Stimulated activated CD4-positive, alpha-beta T cell treated with anti-CD3 and anti-CD28 coated beads, Interleukin-4, amount 100 ng/mL, for 24 hours (primary cell): ENCODE measurements at places on chromosomes 2 and 18.

GRCh38 chr2:141534666-141535362 lies 596.0 kb downstream of the LRP1B start:
- DNase-seq = no peak

DNA sequence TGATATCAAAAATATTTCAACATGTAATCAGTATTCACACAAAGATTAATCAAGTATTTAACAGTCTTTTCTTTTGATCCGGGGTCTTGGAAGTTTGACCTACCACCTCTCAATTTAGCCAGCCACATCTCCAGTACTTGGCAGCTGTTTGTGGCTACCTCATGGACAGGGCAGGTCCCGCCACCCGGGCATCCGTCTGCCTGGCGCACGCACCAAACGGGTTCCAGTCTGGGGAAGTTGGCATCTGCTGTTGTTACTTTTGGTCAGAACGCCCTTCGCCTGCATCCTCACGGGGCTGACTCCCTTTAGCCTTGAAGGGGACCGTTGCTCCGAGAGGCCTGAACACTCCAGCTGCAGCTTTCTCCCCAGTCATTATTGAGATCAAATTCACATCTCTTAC lies 81.7 kb downstream of the NEDD4L start:
- no peak for DNase-seq

- no peak for DNase-seq
Observed at GRCh38 chr18:70429847-70430500, 141.1 kb downstream of the SOCS6 start.

DNA sequence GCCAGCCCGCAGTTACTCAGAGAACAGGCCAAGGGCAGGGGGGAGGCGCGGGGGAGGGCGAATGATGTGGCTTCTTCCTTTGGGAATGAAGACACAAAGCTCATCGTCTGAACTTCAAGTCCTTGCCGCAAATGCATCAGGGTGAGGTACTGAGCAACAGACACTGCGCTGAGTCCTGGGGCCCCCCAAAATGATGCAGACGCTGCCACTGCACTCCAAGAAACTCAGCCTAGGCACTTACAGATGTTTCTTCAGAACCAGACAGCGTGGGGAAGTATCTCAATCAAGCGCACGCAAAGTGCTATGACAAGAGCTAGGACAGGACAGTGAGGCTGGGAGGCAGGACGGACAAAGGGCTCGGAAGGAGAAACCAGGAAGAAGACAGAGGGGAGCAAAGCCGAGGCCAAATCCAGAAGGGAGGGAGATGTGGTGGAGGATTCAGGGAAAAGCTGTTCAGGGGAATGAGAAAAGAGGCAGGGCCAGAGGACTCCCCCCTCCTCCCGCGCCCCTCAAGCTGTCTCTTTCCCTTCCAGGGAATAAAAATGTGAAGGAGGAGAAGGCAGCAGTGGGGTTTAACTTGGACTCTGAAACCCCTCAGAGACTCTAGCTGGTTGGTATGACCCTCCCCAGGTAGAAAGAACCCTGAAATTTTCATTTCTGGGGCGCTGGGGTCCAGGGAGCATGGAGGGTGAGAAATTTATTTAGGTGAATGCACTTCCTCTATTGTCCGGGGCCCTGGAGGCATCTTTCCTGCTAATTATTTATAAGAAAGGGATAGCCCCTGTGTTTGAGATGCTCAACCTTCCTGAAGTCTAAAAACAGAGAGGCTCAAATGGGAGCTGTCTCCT lies 34.9 kb downstream of the CIB4 start:
- DNase-seq = no peak

DNA sequence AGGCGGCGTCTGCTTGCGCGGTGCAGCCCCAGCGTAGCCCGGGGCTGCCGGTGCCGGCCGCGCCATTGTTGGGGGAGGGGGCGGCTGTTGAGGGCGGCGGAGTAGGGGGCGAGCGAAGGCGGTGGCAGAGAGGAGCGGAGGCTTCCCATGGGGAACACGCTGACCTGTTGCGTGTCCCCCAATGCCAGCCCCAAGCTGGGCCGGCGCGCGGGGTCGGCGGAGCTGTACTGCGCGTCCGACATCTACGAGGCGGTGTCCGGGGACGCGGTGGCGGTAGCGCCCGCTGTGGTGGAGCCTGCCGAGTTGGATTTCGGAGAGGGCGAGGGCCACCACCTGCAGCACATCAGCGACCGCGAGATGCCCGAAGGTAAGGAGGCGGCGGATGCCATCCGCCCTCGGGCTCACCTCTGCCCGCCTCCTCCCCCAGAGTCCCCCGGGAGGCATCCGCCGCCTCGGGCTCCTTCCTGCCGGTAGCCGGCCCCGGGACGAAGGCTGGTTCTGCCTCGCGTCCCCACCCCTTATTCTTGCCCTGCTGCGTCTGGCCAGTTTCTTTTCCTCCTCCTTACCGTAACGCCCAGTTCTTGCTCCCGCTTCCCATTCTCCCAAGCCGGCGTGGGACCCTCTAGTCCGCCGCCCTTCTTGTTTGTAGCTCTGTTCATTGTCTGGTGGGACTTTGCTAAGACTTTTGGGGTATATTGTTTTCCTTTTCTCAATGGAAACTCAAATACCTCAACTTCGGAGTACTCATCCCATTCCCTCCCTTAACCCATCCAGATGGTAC lies 500 bp downstream of the CCNYL1 start:
- peak; percentile 46 for DNase-seq

- DNase-seq = no peak
Observed at GRCh38 chr2:66462501-66462825, 27.5 kb downstream of the MEIS1 start.
